ENCODE measurements at places on chromosomes 12 and 14.

DNA sequence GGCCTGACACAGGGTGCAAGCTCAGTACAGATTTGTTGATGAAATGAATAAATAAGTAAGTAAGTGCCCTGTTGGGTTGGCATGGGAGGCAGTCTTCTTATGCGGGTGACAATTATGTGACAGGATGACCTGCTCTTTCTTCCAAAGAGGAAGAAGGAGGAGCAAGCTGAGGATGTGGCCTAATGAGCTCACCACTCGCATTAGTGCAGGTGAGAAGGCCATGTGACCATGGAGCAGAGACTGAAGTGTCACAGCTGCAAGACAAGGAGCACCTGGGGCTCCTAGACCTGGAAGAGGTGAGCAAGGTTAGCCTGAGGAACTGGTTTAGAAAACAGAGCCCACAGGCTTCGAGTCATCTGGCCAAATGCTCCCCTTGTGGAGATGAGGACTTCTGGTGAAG, 34.9 kb downstream of the LRTM2 start:
- DNase-seq: no peak
- H3K4me1 ChIP-seq: peaks cover 7% of the 10 kb centered on the region
- no peak overlapping the region for H3K27ac ChIP-seq
- peaks cover 6% of the 10 kb centered on the region for H3K27me3 ChIP-seq
- no peaks in the 10 kb centered on the region for H3K36me3 ChIP-seq

DNA sequence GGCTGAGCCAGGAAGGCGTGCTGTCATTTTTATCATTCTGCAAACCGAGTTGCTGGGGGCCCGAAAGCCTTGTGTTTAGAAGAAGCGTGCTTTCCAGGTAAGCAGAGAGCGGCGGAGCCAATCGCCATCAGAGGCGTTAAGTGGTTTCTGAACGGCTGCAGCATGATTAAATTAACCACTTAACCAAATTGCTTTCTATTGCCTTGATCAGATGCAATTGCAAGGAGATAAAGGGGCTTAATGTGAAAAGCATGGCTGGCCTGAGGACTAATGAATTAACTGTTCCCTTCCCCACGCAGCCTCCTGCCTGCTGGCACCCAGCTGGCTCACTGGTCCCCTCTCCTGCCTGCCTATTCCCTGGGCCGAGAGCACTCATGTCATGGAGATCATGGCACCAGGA, 36.6 kb upstream of the CHGA start:
- no peak overlapping the region for H3K27ac ChIP-seq
- H3K4me3 ChIP-seq: no peak overlapping the region
- H3K36me3 ChIP-seq: no peaks in the 10 kb centered on the region
- peaks cover 21% of the 10 kb centered on the region for H3K27me3 ChIP-seq

DNA sequence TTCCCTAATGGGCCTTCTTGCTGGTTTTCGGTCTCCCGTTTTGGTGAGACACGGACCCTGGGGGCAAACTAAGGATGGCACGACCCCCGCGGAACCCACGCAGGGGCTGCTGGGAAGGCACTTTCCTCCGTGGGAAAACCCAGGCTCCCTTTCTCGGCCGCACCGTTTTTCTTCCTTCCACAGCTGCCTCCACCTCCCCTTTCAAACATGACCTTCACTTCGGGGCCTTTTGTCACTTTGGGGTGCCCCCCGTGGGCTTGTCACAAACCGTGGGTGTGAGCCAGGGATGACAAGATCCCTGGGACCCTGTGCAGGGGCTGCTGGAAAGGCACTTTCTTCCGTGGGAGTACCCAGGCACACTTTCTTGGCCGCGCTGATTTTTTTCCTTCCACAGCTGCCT, 268.7 kb downstream of the ALG10 start:
- DNase-seq: no peak
- no peak overlapping the region for H3K27ac ChIP-seq
- H3K4me1 ChIP-seq: no peaks in the 10 kb centered on the region
- H3K27me3 ChIP-seq: no peaks in the 10 kb centered on the region
- H3K36me3 ChIP-seq: peaks cover 8% of the 10 kb centered on the region
- H3K4me3 ChIP-seq: no peak overlapping the region

DNA sequence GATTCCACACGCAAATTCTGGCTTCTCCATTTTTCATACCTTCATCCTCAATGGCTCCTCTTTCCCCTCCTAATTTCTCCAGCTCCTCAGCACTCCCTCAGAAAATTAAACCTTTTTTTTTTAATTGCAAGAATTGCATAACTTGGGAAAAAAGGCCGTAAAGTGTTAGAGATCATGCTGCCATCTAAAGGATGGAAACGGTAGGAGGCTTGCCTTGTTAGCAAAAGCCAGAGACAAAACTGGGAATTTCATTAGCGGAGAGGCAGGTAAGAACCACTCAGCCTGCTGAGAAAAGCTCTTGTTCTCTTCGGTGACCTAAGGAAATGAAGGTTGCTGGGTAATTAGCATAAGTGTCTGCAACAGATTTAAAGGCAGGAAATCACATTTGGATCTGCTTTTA, 204.3 kb downstream of the AEBP2 start:
- H3K27ac ChIP-seq: no peak overlapping the region
- H3K27me3 ChIP-seq: peaks cover 2% of the 10 kb centered on the region
- no peak for DNase-seq
- H3K4me3 ChIP-seq: no peak overlapping the region

GRCh38 chr14:55129086-55129427, at the start of gene LGALS3:
LGALS3 (plus strand) TSS chr14:55129252; CDS start chr14:55137374, 8,122 bp downstream.
- H3K27ac ChIP-seq: peak within 1 kb of the TSS; percentile 61
- DNase-seq: peak; percentile 59
- H3K4me1 ChIP-seq: peaks cover 61% of the 10 kb centered on the region
- H3K4me3 ChIP-seq: peak within 1 kb of the TSS; percentile 75
- peaks cover 10% of the 10 kb centered on the region for H3K27me3 ChIP-seq
- H3K36me3 ChIP-seq: peaks cover 33% of the 10 kb centered on the region

DNA sequence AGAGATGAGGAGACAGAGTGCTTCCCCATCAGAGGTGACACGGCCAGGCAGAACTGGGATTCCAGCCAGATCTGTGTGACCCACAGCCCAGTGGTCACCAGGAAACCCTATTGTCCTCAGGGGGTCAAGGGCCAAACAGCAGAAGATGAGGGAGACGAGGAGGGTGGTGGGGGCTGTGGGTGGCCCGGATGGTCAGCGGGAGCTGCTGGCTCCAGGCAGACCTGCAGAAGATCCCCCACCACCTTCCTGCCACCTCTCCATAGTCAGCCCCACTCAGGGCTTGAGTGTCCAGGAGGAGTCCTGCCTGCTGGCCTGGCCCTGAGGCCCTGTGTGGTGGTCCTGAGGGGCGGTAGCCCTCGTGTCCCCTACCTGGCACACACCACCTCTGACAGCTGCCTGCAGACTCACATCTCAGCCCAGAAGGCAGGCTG, 136.8 kb downstream of the CALM1 start:
- H3K4me3 ChIP-seq: no peak overlapping the region
- no peak for DNase-seq
- no peak overlapping the region for H3K27ac ChIP-seq
- no peaks in the 10 kb centered on the region for H3K4me1 ChIP-seq

DNA sequence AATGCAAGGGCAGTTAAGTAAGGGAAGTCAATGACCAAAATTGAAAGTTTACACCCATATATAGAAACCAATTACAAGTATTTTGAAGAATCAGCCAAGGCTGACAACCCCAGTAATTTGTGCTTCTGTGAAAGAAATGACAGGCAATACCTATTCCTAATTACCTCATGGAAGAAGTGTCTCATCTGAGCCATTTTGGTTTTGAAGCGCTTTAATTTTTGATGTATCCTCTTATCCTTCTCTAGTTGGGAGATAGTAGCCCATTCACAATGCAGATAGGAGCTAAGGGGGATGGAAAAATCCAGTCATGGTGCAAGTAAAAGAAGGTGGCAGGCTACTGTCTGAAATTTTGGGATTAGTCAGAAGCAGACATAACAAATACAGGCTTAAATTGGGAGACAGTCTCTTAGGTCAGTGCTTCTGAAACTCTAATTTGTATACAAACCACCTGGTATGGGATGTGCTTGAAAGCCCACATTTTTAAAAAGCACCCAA, 30.4 kb upstream of the SUPT16H start:
- no peaks in the 10 kb centered on the region for H3K27me3 ChIP-seq
- no peak overlapping the region for H3K4me3 ChIP-seq
- peaks cover 72% of the 10 kb centered on the region for H3K36me3 ChIP-seq
- peak overlapping the region; percentile 73 for H3K27ac ChIP-seq
- peaks cover 22% of the 10 kb centered on the region for H3K4me1 ChIP-seq
- no peak for DNase-seq

- no peaks in the 10 kb centered on the region for H3K36me3 ChIP-seq
- H3K27ac ChIP-seq: no peak overlapping the region
- DNase-seq: no peak
- no peak overlapping the region for H3K4me3 ChIP-seq
- no peaks in the 10 kb centered on the region for H3K4me1 ChIP-seq
Observed at GRCh38 chr12:5522432-5523335, 90.8 kb downstream of the NTF3 start.

- peak overlapping the region; percentile 76 for H3K27ac ChIP-seq
- no peak overlapping the region for H3K4me3 ChIP-seq
- no peak for DNase-seq
- H3K4me1 ChIP-seq: peaks cover 55% of the 10 kb centered on the region
Observed at GRCh38 chr14:75496755-75497154, 25.5 kb upstream of the BATF start.

GRCh38 chr12:77720258-77720657, 110.4 kb upstream of the NAV3 start:
- H3K27me3 ChIP-seq: no peaks in the 10 kb centered on the region
- H3K4me1 ChIP-seq: no peaks in the 10 kb centered on the region
- no peak overlapping the region for H3K4me3 ChIP-seq
- H3K27ac ChIP-seq: no peak overlapping the region
- no peaks in the 10 kb centered on the region for H3K36me3 ChIP-seq

DNA sequence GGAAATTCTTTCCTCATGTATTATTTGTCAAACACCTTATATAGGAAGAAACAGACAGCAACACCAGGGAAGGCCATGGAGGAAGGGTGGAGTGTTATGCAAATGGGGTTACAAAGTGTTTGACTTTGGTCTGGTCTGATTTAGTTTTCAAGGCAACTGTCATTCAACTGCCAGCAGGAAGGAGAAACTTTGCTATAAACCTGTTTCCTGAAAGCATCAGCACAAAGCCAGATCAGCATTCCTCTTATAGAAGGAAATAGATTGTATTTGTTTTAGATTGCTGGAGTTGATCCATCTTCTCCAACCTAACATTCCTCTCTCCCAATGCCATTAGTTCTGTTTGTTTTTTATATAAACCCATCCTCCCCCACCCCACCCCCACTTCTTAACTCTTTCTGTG, 65.7 kb downstream of the STAB2 start:
- H3K27ac ChIP-seq: no peak overlapping the region
- H3K27me3 ChIP-seq: peaks cover 14% of the 10 kb centered on the region
- H3K4me3 ChIP-seq: no peak overlapping the region
- DNase-seq: no peak

- no peak for DNase-seq
- H3K27me3 ChIP-seq: no peaks in the 10 kb centered on the region
- no peak overlapping the region for H3K4me3 ChIP-seq
- no peak overlapping the region for H3K27ac ChIP-seq
- no peaks in the 10 kb centered on the region for H3K4me1 ChIP-seq
- no peaks in the 10 kb centered on the region for H3K36me3 ChIP-seq
Observed at GRCh38 chr12:58882826-58883225, 37.5 kb downstream of the LRIG3 start.

DNA sequence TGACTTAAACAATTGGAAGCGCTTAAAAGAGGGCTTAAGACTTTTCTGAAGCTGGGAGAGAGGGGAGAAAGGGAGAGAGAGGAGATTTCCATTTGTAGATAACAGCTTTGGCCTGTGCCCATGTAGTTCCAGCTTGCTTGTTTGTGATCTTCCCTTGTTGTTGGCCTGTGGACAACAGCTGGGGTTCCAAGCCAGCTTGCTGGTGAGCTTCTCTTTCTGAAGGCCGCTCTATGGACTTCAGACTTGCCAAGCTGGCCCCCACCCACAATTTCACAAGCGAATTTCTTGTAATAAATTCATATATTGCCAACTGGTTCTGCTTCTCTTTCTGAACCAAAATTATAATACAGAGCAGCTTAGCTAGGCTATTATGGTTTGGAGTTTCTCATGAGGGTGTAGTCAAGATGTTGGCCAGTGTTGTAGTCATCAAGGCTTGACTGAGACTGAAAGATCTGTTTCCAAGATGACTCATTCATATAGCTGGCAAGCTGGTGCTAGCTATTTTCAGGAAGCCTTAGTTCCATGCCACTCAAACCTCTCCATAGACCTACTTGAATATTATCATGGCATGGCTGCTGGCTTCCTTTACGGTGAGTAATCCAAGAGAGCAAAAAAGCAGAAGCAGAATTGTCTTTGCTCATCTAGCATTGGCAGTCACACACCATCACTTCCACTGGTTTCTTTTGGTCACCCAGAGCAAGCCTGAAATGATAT, 89.4 kb downstream of the ATP23 start:
- DNase-seq: no peak
- H3K4me3 ChIP-seq: no peak overlapping the region

DNA sequence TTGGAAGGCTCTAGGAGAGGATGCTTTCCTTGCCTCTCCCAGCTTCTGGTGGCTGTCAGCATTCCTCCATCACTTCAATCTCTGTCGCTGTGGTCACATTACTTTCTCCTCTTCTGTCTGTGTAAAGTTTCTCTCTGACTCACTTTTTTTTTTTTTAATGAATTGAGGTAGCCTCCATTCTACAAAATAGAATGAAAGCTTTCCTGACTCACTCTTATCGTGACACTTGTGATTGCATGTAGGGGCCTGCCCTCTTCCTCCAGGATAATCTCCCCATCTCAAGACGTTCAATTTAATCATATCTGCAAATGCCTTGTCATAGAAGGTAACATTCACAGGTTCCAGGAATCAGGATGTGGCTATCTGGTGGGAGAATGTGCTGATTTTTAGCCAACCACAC, 153.5 kb upstream of the HMGA2 start:
- no peak overlapping the region for H3K27ac ChIP-seq
- H3K27me3 ChIP-seq: no peaks in the 10 kb centered on the region
- H3K4me3 ChIP-seq: no peak overlapping the region
- no peaks in the 10 kb centered on the region for H3K36me3 ChIP-seq
- H3K4me1 ChIP-seq: peaks cover 2% of the 10 kb centered on the region

GRCh38 chr14:60514741-60515491, 6.0 kb downstream of the SIX6 start:
- H3K27ac ChIP-seq: no peak overlapping the region
- no peak overlapping the region for H3K4me3 ChIP-seq

GRCh38 chr12:127310548-127310947, 956.4 kb upstream of the TMEM132C start:
- DNase-seq: no peak
- H3K27me3 ChIP-seq: no peaks in the 10 kb centered on the region
- H3K4me3 ChIP-seq: no peak overlapping the region
- H3K36me3 ChIP-seq: no peaks in the 10 kb centered on the region
- H3K4me1 ChIP-seq: peaks cover 5% of the 10 kb centered on the region

DNA sequence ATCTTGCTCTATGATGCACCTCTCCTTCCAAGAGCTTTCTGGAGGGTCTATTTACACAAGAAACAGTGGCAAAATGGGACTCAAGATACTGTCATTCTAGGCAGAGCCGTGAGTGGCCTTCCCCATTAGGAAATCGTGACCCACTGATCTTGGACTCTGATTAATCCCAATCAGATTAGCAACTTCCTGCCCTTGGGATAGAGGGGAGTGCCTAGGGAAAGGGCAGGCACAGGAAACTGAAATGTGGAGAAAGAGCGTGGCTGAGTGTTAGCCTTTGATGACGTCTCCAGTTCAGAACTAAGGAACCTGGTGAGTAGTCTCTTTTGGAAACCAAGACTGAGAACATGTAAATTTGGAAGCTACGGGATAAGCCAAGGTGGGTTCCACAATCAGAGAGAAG, 76.1 kb downstream of the NUAK1 start:
- no peak overlapping the region for H3K27ac ChIP-seq
- H3K4me1 ChIP-seq: no peaks in the 10 kb centered on the region
- no peaks in the 10 kb centered on the region for H3K36me3 ChIP-seq
- no peak overlapping the region for H3K4me3 ChIP-seq
- H3K27me3 ChIP-seq: no peaks in the 10 kb centered on the region

All from activated CD4-positive, alpha-beta memory T cell treated with anti-CD3 and anti-CD28 coated beads, Interleukin-2, amount 10 ng/mL, durations not matched to agents 7 days and 5 days (primary cell).